ENCODE measurements at places on chromosomes 6 and 20.

- DNase-seq, result no peak
Measured at GRCh38 chr20:57460781-57461465, 64.0 kb downstream of the CTCFL start.

GRCh38 chr20:37446286-37447032 is 74.6 kb upstream of the NNAT start:
- DNase-seq, result no peak

- DNase-seq, result no peak
Measured at GRCh38 chr6:79208816-79209215, 25.7 kb downstream of the HMGN3 start.

DNA sequence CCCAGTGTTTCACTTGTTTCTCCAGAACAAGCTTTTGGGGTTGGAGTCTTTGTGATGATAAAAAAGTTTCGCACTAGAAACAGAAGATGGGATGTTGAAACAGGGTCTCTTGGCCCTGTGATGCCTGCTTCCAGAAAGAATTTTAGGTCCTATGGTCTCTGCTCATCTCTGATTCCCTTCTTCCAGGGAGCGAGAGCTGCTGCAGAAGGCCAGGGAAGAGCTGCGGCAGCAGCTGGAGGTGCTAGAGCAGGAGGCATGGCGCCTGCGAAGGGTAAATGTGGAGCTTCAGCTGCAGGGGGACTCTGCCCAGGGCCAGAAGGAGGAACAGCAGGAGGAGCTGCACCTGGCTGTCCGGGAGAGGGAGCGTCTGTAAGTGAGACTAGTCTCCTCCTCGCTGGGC is 18.3 kb downstream of the CEP250 start:
- DNase-seq, result no peak

DNA sequence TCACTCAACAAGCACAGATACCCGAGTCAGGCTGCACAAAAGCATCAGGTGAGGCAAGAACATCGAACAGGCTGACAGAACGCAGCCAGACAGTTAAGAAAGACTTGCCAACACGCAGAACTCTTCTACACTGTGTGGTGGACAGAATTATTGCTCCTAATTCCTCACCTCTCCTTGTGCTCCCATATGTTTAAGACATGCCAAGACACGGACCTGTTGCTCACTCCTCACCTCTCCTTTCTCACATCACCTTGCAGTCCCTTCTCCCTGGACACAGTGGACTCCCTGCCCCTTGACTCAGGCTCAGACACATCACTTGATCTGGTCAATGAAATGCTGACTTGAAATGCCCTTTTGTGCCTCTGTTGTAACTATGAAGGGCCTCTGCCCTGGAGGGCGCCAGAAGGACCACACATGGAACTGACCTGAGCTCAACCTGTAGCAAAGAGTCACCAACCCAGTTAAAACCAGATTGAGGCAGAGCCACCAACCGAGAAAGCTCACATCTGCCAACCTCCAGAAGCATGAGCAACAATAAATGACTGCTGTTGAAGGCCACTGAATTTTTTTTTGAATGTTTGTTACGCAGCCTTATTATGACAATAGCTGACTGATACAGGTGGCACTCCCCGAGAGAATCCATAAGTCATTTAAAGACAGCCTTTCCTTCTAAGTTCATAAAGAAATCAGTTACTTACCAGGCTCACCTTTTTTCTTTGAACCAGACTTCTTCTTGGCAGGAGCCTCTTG is 24.0 kb downstream of the RRBP1 start:
- no peak for DNase-seq

- no peak for DNase-seq
Measured at GRCh38 chr6:44053760-44054556, 73.3 kb downstream of the MRPL14 start.

DNA sequence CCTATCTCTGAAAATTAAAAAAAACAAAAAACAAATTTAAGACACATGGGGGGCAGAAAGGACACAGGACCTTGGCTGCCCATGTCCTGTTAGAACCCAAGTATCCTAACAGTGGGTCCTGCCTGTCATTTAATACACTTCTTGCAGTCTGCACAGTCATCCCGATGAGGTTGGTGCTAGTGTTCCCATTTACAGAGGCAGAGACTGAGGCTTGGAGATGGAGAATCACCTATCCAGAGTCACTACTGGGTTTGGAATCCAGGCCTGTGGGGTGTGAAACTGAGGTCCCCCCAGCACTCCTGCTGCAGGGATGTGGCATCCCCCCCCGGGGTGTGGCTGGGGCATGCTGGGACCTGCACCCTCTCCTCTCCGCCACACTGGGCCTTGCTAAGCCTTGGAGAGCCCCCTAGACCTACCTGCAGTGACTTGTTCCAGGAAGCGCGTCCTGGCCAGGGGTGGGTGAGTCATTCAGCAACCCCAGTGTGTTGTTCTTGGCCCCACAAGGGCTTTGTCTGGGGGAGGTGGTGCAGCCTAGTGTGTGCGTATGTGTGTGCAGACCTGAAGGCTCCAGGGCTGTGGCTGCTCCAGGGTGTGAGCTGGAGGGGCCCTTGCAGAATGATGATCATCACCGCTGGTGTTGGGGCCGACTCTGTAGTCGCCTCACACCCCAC is 49.7 kb downstream of the BCAS4 start:
- DNase-seq, result no peak

DNA sequence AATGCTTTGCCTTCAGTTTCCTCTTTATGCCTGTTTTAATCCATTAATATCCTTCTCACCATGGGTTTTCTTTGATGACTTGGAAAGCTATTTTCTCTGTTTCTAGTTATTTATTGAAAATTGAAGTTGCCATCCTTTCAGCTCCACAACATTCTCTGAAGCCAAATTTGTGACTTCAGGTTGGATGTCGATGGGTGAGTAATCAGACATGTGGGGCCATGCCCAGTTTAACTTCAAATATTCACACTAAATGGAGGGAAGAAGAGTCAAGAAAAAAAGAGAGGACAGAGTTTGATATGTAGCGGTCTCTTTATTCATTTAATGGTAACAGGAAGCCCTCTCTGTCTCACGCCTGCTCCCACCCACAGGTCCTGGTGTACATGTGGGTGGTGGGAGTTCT is 89.1 kb upstream of the RIPOR2 start:
- DNase-seq, result no peak

GRCh38 chr6:116406678-116407345 is 36.1 kb downstream of the DSE start:
- no peak for DNase-seq

DNA sequence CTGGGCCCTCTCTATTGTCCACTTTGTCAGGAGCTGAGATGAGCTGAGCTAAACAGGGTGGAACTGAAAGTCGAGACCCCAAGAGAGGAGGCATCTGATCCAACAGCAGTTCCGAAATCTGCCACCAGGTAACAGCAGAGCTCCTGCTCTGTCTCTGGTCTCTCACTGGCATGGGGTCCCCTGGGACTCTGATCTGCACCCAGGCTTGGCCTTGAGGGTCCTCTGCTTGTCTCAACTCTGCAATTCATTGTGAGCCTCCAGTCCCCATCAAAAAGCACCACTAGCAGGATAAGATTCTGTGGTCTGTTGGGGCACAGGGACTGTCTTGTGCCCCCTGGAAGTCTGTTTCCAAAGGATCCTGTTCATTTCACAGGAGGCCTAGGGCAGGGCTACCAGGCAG is 62.5 kb upstream of the TOP1 start:
- no peak for DNase-seq

- no peak for DNase-seq
Measured at GRCh38 chr6:45967363-45967762, 48.3 kb downstream of the CLIC5 start.

Measured in CD4-positive, alpha-beta T cell (primary cell).